ENCODE measurements at places on chromosomes 1 and 21.
A peak's percentile ranks its signal among the peaks of the same experiment; 100 is the strongest.

DNA sequence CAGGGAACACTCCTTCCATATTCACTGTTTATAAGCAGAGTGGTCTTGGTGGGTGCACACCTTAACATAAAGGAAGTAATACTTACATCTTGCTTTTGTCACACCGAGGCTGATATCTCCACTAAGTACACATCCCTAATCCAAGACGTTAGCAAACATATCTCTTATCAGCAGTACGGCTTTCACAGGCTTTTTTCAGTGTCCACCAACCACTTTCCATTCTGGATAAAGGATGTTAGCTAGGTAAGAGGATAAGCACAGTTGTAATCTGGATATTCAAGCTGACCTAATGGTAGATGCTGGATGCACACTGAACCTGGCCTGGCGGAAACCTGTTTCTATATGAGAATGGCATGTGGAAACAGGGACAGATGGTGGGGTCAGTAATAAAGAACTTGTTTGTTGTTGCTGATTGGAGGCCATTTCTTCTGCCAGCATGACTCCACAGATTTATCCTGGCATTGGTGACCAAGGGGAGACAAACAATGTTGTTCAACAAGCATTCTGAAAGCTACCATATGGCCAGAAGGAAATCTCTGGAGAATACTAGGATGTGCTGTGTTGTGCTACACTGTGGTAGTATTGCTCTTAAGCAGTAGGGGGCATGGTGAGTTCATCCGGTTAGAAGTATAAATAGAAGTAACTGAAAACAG lies 416.4 kb downstream of the PTBP2 start:
- no peak for DNase-seq

DNA sequence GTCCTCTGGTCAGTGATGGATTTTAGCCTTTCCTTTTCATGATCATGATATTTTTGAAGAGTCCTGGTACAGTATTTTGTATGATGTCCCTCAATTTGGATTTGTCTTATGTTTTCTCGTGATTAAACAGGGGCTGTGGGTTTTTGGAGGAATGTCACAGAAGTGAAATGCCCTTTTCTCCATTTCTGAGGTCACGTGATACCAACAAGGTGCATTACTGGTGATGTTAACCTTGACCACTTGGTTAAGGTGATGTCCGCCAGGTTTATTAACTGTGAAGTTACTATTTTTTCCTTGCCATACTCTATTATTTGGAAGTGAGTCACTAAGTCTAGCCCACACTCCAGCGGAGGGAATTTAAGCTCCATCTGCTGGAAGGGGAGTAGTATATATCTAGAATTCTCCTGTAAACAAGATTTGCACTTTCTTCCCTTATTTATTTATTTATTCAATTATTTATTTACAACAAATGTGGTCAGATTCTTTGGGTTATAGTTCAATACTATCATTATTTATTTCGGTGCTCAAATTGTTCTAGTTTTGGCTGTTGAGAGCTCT lies 123.4 kb downstream of the HIVEP3 start:
- no peak for DNase-seq

DNA sequence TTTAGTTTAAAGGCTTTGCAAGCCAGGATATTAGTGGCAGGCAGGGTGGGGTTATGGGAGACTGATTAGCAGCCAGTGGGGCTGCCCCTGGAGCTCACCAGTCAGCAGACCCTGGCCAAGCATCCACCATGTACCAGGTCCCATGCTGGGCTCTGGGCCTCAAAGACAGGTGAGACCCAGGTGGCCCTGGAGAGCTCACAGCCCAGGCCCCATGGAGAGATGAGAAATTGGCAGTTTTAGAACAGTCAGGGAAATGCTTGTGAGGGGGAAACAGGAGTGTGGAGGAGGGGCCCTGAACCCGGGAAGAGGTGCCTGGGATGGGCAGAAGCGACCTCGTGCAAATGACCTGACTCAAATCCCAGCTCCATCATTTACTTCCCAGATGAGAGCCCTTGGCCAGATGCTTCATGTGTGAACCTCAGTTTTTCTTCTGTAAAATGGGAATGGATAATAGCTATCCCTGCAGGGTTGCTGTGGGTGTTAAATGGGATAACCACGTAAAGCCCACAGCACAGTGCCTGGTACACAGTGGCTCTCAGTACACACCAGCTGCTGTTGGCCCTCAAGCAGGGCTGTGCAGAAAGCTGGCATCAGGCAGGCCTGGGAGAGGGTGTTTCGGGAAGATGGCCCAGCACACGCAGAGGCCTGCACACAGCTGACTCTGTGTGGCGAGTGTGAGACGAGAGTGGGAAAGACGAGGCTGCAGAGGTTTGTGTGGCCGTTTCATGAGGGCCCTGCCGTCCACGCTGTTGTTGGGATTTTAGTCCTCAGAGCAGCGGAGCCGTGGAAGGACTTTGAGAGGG lies 518.5 kb downstream of the PTPRU start:
- DNase-seq: no peak

- DNase-seq: peak; percentile 25
Observed at GRCh38 chr1:110554871-110555801, 36.2 kb upstream of the KCNA10 start.

DNA sequence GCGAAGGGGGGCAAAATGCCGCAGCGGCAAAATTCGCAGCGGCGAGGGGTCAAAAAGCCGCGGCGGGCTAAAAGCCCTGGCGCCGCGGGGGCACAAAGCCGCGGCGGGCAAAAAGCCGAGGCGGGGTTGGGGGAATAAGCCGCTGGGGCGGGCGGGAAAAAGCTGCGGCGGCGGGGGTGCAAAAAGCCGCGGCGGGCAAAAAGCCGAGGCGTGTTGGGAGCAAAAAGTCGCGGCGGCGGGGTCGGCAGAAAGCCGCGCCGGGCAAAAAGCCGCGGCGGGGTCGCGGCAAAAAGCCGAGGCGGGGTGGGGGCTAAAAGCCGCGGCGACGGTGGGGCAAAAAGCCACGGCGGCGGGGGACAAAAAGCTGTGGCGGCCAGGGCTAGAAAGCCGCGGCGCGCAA lies 3902.5 kb downstream of the SRGAP2C start:
- no peak for DNase-seq

All from T-helper 2 cell (primary cell).